ENCODE measurements at places on chromosomes 7 and 10.
A peak's percentile ranks its signal among the peaks of the same experiment; 100 is the strongest.

DNA sequence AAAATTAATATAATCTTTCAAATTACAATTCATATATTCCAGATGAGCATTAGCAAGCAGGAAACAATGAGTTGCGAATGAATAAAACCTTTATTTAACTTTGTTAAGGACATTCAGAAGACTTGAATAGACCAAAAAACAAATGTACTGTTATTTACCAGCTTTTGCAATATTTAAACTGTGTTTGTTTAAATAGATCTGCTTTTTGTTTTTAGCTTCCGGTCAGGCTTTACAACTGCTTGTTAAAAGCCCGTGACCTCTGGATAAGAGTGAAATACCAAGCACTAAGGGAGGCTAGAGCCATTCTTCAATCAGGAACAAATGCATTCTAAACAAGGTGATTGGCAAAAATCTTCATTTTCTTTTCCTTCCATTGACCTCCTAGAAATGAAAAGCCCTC, 184.9 kb upstream of the GNAI1 start:
- DNase-seq = no peak

GRCh38 chr10:73439605-73440312, 6.4 kb upstream of the MSS51 start:
- DNase-seq = no peak

- no peak for DNase-seq
Observed at GRCh38 chr7:101910991-101911799, 93.8 kb downstream of the CUX1 start.

- no peak for DNase-seq
Observed at GRCh38 chr7:108134486-108134885, 4.3 kb upstream of the LAMB4 start.

GRCh38 chr10:130047336-130047735, 63.3 kb downstream of the C10orf143 start:
- no peak for DNase-seq

DNA sequence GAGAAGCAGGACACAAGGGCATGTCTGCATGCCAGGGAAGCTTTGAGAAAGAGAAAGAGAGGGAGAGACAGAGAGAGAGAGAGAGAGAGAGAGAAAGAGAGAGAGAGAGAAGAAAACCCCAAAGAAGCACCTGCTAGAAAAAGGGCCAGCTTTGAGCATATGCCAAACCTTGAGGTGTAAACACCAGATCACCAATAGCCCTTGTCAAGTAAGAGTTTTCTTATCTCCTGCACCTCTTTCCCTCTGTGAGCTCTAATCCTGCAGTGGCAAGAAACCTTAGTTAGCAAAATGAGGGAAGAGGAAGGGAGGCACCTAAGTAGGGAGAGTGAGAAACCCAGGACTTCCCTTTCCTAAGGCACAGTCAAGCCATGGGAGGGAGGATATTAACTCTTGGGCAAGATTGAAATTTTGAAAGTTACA, 11.3 kb upstream of the TRDMT1 start:
- no peak for DNase-seq

GRCh38 chr10:68139448-68140272, 30.4 kb downstream of the MYPN start:
- DNase-seq = no peak

GRCh38 chr7:86643561-86644281, at the start of gene GRM3:
TSS of gene GRM3 (plus strand) at chr7:86643909. CDS start at chr7:86765146, 121,237 bp downstream.
- DNase-seq = no peak

- DNase-seq = no peak
Observed at GRCh38 chr7:101125989-101126650, 784 bp upstream of the SERPINE1 start.

DNA sequence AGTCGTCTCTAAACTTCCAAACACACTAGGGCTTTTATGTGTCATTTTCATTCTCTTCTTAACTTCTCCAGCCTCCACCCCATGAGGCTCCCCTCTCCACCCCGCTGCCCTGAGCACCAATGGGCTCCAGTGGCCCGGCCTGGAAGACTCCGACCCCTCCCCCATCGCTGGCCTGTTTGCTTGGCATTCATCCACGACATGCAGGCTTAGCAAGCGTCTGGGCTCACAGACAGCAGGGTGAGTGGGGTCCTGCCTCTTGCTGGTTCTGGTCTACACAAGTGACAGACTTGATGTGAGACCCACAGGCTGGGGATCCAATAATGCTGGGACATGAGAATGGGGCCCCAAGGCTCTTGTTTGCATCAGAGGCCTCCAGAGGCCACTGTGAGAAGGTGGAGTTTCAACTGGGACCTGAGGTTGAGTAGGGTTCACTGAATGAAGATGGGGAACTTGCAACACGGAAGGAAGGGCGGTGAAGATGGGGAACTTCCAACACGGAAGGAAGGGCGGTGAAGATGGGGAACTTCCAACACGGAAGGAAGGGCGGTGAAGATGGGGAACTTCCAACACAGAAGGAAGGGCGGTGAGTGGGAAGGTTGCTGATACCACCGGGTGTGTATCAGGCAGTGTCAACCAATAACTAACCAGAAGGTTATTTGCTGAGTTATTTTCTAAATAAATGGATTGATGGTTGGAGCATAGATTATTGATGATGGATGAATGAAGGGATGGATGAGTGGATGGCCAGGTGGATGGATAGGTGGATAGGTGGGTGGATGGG, 14.0 kb downstream of the KNDC1 start:
- no peak for DNase-seq

DNA sequence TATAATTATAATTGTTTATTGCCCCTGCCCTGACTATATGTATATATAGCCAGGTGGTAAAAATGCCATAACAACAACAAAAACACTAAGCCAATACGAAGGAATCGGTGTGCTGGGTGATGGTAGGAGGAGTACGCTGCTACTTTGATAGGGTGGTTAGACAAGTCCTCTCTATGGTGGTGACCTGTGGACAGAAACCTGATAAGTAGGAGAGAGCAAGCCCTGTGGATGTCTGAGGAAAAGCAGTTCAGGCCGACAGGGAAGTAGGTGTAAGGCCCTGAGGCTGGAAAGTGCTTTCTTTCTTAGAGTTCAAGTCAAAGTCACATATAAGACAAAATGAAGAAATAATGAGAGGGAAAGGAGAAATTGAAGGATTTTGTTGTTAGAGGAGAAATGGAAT, 823.8 kb upstream of the CELF2 start:
- no peak for DNase-seq

DNA sequence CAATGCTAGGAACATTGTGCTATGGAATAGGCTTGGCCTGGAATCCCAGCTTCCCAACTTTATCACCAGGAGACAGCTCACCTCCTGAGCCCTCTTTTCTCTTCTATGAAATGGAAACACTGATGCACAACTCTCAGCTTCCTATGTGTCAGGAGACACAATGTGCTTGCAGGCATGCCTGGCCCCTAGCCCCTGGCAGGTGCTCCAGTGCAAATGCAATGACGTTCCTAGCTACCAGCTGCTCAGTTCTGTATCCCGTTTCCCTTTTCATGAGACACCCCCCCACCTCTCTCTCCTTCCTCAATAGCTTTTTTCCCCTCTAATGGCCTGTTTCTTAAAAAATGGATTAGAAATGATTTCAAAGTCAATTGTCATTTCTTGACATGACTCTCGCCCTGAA, 30.7 kb downstream of the HABP2 start:
- DNase-seq = no peak

DNA sequence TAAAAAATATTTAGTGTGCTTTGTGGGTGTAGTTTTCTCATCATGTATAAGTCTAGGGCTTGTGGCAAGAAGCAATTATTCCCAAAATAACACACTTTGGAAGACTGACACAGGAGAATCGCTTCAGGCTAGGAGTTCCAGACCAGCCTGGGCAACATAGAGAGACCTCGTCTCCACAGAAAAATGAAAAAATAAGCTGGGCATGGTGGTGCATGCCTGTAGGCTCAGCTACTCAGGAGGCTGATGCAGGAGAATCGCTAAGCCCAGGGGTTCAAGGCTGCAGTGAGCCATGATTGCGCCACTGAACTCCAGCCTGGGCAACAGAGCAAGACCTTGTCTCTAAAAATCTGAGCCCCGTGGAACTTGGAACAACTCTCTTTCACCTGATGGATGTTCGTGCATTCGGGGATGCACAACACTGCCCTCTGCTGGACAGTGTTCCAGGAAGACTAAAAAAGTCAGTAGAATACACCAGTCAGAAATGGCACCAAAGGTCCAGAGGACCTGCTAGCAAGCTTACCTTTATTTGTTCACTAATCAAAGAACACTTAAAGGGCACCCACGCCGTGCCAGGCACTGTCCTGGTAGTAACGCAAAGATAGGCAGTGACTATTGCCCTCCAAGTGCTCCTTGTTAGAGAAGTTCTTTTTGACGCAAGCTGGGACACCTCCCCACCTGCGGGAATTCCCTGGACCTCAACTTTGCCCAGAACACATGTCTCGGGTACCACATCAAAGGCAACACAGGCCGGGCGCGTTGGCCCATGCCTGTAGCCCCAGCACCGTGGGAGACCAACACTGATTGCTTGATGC, 81.9 kb upstream of the CALN1 start:
- DNase-seq = peak; percentile 19

GRCh38 chr7:113085781-113086390, 741 bp downstream of the GPR85 start:
- DNase-seq = peak; percentile 43

DNA sequence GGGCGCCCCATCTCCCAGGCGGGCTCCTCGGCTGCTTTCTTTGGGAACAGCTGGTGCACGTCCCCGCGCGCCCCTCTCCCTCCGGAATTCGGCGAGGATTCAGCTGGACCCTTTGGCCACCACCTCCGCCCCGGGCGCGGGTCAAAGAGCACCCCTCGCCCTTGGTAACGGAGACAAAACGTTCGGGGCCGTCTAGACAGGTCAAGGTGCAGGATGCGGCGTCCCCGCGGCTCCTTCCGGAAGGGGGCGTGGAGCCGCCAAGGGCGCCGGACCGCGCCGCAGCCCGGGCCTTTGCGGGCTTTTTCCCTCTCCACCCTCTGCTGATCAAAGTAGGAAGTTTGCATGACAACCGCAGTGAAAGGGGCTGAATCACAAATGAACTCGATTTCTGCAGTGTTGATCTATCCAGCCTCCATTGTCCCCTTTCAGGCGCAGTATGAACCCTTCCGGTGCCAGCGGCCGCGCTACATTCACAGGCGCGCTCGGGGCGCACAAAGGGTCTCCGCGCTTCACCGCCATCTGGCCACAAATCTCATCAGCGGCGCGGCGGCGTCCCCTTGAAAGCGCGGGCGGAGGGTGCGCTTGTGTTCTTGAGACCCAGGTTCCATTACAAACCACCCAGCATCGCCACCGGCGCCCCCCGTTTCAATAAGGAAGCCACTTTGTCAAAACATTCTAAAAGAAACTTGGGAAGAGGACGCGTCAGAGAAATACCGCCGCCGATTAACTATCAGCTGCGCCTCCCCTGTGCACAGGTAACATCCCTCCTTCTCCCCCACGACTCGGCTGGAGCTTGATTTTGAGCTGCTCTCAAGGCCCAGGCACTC, 36.4 kb downstream of the CNPY1 start:
- DNase-seq = no peak

DNA sequence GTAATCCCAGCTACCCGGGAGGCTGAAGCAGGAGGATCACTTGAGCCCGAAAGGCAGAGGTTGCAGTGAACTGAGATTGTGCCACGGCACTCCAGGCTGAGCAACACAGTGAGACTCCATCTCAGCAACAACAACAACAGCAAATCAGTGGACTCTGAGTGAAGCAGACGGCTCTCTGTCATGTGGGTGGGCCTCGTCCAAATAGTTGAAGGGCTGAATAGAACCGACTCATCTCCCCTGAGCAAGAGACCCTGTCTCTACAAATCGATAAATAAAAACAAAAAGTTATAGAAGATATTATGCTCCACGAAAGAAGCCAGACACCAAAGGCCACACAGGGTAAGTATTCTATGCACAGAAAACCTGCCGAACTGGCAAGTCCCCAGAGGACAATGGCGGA, 45.9 kb downstream of the UNCX start:
- DNase-seq = no peak

DNA sequence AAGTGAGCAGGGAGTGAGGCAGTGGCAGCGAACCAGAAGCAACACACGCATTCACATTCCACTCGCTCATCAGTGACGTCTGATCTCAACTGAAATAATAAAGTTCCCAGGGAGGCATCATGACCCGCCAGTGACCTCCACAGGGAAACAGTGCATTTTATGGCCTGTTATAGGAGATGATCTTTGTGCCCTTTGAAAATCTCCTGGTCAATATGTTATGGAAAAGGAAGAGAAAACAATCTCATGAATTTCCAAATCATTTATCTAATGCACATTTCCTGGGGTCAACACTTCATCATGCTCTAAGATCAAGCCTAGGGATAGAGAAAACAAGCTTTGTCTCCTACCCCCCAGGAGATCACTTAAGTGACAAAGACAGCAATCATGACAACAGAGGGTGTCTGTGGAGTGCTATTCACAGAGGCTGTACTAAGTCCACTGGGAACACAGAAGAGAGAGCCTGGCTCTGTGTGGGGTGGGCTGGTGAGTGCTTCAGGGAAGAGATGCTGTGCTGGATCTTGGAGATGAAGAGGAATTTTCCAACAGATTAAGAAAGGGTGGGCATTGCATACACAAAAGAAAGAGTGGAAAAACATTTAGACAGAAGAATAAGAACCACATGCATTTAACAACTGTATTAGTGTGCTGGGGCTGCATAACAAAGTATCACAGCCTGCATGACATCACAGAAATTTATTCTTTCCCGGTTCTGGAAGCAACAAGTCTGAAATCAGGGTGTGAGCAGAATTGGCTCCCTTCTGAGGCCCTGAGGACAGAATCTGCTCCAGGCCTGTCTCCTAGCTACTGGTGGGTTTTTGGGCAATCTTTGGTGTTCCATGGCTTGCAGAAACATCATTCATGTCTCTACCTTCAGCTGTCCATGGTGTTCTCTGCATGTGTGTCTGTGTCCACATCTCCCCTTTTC, 613.9 kb upstream of the IGFBP3 start:
- no peak for DNase-seq

GRCh38 chr7:128863433-128863989, 855 bp downstream of the ATP6V1F start:
- peak; percentile 66 for DNase-seq

DNA sequence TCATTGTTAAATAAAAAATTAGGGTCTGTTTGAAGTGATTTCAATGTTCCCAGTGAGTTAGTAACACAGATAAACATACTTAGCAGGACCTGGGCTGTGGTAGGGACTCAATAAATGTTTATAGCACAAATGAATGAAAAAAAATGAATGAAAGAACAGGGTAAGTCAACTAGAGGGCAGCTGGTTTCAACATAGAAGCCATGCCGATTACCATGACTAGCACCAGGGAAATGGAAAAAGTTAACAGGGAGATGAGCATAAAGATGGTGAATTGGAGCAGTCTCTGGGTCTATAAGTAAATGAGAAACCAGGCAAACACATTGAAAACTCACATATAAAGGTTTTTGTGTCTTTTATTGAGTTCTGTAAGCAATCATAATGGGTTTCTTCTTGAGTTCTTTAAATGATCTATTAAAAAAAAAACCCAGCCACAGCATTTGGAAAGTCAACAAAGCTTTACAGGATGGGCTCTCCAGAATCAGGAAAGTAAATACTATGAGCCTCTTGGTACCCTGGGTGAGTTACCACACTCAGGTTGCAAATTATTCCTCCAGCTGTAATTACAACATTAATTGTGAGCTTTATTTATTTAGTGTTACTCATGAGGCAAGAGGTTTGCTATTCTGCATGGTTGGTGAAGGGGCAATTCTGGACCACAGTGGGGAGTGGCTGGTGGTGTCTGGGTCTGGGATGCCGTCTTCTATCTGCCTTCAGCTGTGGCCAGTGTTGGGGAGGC, 46.1 kb upstream of the MTPN start:
- DNase-seq = no peak
